ENCODE measurements at places on chromosomes 6 and 20.

DNA sequence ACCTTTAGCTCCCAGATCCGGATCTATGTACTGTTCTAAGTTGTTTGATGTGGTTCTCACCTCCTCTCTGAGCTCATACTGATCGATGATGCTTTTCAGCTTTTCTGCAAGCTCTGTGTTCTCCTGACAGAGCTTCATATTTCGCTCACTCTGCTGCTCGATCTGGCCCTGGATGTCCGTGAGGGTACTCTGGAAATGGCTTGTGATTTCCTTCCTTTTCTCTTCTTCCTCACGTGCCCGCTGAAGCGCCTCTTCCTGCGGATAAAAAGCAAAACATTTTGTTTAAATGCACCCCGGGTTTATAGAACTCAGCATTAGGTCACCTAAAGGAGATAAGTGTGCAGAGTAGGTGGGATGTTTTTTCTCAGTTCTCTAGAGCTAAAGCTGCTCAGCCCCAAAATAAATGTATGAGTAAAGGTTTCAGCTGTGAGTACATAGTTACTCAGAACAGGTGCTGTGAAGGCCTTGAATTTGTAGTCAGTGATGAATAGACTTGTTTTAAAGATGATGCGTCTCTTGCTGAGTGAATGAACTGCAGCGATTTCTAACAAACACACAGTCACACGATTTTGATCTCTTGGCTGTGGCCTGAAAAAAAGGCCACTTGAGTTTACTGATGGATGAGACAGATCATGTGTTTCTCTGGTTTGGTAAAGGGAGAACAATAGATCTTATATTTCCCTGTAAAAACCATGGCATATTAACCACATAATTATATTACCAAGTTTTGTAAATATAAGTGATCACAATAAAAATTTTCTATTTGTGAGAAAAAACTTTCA lies 29.1 kb downstream of the TXLNB start:
- DNase-seq, result no peak

GRCh38 chr6:24504287-24504648 lies 9.5 kb downstream of the ALDH5A1 start:
- no peak for DNase-seq

DNA sequence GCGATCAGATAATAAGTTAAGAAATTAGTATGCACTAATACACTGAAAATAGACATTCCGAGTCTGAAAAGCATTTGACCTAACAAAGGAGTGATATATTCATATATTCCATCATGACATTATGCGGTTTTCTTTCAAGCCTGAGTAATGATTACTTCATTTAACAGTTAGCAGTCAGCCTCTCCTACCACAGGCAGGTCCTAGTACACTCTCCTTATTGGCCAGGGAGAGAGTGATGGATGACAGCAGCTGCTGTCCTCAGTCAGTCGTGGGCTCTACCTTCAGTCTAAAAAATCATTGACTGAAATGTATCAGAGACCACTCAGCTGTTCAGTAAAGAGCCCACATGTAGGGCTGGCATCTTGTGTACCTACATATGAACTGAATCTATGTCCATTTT lies 33.2 kb upstream of the VGLL2 start:
- DNase-seq, result no peak

DNA sequence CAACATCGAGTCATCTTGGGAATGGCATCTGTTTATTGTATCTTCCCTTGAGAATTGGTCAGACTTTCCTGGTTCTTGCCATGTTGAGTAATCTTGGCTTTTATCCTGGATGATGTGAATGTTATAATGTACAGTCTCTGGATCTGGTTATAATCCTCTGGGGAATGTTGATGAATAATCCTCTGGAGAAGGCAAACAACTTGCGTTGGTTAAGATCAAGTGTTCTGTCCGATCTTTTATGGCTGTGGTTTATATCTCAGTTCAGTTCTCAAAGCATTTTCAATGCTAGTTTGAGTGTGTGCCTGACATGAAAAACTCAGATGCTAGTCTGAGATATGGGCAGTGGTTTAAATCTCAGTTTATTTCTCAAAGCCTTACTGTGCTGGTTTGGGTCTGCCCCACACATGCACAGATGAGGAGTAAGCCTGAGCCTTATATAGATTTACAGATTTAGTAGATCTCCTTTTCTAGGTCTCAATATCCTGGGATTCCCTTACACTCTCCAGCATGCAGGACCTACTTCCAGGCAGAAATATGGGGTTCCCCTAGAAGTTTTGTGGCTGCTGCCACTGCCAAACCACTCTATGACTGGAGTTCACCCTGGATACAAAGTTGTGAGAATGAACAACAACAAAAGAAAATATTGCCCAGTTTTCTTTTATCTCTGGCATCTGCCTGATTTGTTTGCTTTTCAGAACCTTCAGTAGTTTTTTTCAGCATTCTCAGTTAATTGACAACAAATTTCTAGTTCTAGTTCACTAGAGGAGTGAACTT lies 191.8 kb upstream of the MAN1A1 start:
- peak; percentile 76 for DNase-seq

DNA sequence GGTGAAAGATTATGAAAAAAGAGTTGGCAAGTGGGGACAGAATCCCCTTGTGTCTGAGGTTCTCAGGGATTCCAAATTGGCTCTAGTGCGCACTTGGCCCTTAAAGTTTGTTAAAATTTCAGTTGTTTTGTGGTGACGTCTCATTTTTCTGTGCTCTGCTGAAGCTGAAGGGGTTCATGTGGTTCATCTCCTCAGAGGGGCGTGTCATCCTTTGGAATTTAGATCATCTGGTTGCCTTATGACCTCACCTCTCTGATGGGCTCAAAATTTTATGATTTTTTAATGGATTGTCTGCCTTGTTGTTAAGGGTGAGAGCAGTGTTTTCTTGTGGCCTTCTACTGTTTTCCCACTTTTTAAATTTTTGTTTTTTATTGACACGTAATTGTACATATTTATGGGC lies 20.3 kb downstream of the CYB5R4 start:
- DNase-seq, result no peak

DNA sequence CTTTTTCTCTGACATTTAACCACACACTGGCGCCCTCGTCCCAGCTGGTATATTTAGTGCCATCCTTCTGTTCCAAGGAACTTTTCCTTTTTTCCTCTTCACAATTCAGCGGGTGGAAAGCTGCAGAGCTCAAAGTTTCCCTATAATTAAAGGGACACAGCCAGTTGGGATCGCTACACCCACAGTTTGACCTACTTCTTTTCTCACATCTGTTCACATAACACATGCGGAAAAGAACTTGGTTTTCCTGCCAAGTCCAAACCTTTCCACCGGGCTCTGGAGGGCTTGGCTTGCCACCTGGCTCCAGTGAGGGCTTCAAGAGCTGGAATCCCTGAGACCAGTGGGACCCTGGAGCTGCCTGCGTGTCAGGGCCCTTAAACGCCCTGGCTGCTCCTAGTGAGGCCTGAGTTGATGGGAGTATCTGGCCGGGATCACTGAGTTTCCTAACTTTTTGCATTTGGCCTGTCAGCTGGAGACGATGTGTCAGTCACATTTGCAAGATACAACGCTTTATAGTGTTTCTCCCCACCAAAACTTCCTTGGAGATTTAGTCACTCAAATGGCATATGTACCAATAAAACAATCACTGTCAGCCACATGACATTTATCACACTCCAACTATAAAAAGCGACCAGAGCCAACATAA lies 176.0 kb downstream of the SASH1 start:
- DNase-seq, result peak; percentile 96

- no peak for DNase-seq
Measured at GRCh38 chr6:133358574-133359150, 117.5 kb downstream of the EYA4 start.

DNA sequence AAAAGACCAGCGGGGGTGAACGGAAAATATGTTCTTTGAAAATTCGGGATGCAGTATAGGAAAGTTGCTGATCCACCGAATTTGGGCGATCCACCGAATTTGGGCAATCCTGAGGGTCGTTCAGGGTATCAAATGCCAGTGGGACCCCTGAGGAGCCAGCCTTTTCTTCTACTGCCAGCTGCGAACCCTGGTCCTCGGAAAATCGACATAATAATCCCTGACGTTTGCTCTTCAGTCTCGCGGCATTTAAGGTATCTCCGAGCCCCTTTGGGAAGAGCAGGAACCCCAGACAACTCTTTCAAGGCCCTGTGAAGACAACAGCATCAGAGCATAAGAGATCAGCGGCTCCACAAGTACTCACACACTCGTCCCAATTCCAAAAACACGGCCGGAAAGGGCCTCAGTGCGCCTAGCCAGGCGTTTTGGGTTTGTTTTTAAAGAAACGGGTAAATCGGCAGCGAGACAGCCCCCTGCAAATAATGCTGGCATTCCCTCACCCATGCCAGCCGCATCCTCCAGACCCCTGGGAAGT lies 1.0 kb downstream of the SIM1 start:
- no peak for DNase-seq

- DNase-seq, result no peak
Measured at GRCh38 chr6:42551217-42551616, 12.6 kb upstream of the UBR2 start.

GRCh38 chr6:74973591-74973990 lies 232.3 kb downstream of the COL12A1 start:
- DNase-seq, result no peak

- no peak for DNase-seq
Measured at GRCh38 chr6:166467436-166468000, 84.8 kb upstream of the MPC1 start.

DNA sequence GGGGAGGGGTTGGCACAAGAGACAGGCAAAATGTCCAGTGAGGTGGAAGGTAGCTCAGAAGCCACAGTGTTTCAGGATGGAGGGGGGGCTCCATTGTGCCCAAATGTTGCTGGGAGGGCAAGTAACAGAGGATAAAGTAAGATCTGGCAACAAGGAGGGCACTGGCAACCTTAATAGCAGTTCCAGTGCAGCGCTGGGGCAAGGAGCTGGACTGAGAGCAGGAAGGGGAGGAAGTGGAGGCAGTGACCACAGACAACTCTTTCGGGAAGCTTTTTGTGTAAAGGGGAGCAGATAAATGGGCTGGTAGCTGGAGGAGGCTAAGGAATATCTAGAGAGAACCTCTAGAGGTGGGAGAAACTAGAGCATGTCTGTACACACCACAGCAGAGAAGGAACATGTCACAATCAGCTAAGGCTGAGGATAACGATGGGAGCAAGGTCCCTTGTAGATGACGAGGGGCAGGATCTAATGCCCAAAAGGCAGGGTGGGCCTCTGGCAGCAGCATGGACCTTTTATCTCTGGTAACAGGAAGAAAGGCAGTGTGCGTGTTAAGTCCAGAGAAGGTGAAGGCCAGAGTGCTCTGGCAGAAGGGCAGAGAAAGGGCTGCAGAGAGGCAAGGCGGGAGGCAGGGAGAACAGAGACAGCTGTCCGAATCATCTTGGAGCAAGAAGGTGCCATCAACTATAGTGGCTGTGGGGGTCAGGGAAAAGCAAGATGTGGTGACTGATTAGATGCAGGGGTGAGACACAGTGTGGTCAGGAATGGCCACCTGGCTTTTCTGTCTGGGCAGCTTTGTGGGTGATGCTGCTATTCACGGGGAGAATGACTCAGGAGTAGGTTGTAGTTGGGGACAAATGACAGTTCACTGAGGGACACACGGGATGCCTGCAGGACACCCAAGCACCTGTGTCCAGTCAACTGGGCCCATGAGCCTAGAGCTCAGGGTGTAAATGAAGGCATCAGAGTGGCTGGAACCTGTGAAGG lies 17.4 kb downstream of the TMEM242 start:
- DNase-seq, result no peak

DNA sequence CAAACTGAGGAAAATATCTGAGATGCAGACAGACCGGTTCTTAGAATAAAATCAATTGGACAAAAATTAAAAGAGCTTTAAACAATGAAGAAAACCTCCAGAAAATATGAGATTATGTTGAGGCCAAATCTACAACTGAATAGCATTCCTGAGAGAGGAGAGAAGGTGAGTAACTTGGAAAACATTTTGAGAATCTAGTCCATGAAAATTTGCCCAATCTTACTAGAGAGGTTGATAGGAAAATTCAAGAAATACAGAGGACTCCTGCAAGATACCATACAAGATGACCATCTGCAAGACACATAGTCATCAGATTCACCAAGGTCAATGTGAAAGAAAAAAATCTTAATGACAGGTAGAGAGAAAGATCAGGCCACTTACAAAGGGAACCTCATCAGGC lies 437.7 kb upstream of the ADGRB3 start:
- no peak for DNase-seq

DNA sequence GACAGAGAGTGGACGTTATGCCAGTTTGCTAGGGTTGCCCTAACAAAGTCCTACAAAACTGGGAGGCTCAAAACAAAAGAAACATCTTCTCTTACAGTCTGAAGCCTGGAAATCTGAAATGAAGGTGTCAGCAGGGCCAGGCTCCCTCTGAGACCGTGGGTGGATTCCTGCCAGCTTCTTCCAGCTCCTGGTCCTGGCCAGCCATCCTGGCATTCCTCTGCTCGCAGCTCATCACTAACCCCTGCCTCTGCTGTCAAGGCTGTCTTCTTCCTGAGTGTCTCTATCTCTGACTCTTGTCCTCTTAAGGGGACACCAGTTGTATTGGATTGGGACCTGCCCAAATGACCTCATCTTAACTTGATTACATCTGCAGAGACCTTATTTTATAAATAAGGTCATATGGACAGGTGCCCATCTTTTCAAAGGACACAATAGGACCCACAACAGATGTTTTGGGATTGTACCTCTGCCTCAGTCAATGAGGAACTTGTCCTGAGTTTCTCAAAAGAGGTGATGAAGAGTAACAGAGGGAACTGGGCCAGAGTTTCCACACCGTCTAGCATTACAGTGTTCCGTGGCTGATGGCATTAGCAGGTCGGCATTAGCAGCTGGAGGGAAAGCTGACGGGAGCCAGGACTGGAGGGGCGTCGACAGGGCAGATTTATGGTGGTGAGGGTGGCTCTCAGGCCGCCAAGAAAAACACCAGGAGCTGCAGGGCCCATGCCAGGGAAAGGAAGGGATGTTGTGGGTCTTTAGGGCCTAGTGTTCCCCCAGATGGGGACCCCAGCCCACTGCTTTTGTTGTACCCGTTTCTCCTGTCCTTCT lies 157.3 kb downstream of the TBXT start:
- DNase-seq, result no peak

DNA sequence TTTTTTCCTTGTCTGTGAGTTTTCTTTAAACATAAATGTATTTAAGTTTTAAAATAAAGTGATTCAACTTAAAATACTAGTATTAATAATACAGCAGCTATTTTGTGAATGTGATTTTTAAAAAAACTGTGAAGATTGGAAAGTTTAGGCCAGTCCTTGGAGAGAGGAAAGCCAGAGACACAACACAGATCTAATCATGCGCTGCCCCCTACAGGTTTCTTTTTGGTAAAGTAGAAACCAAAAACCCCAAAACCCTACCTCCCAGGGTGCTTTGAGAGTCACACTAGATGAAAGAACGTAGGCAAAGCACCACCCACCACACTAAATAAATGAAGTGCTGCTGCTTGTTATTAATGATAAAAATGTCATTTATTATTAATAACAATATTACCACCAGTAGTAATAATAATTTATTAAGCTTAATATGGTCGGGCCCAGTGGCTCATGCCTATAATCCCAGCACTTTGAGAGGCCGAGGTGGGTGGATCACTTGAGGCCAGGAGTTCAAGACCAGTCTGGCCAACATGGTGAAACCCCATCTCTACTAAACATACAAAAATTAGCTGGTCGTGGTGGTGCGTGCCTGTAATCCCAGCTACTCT lies 33.7 kb downstream of the SLC9A8 start:
- DNase-seq, result peak; percentile 41
